ENCODE measurements at places on chromosomes 16 and 17.

GRCh38 chr17:57939797-57940196 lies 15.4 kb downstream of the CUEDC1 start:
- no peak for DNase-seq

DNA sequence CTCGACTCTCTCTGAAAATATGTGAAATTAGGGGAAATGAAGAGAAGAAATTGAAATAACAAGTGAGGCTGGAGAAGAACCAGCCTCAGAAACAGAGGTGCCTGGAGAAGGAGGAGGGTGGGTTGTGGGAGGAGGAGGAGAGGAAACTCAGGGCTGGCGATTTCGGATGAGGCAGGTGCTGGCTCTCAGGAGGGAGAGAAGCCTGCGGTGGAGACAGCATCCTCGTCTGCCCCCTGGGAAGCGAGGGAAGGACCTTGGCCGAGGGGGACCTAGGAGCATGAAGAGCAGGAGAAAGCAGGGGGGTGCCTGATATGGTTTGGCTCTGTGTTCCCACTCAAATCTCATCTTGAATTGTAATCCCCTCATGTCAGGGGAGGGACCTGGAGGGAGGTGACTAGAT lies 264.7 kb upstream of the TNRC6C start:
- no peak for DNase-seq

GRCh38 chr17:52156576-52157570 lies 1.6 kb downstream of the CA10 start:
- DNase-seq: no peak

DNA sequence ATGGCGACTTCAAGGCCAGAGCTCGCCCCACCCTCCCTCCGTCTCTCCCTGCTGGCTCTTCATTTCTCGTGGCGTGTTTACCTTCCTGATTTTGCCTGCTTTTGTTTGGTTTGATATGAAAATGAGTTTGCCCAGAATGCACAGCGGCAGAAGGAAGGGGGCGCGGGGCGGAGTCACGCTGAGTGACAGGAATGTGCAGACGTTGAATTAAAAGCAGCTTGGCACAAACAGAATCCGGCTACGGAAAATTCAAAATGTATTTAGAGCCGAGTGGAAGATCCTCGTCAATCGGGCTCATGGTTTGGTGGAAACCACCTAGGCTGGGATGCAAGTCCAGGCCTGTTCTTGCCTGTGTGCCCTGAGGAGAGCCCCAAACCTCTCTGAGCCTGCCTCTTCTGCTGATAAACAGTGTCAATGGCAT lies 102.7 kb downstream of the SDK2 start:
- no peak for DNase-seq

DNA sequence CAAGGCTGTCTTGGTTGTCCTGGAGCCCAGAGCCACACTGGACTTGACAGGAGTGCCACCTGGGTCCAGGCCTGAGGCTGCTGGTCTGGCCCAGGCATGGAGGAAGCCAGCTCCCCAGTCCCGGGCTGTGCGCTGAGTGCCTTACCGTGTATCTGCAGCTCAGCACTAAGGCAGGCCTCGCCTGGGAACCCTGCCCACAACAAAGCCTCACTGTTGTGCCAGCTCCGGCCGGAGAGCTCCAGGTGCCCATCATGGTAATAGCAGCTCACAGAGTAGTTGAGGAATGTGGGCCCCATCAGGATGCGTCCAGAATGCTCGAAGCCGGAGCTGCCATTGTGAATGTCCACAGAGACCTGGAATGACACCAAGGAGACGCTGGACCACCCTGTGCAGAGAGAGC lies 72.2 kb downstream of the RMI2 start:
- DNase-seq: no peak
